ENCODE measurements at places on chromosomes 1 and 21.
A peak's percentile ranks its signal among the peaks of the same experiment; 100 is the strongest.

GRCh38 chr1:102191723-102192122 lies 195.0 kb upstream of the OLFM3 start:
- DNase-seq = peak; percentile 63

DNA sequence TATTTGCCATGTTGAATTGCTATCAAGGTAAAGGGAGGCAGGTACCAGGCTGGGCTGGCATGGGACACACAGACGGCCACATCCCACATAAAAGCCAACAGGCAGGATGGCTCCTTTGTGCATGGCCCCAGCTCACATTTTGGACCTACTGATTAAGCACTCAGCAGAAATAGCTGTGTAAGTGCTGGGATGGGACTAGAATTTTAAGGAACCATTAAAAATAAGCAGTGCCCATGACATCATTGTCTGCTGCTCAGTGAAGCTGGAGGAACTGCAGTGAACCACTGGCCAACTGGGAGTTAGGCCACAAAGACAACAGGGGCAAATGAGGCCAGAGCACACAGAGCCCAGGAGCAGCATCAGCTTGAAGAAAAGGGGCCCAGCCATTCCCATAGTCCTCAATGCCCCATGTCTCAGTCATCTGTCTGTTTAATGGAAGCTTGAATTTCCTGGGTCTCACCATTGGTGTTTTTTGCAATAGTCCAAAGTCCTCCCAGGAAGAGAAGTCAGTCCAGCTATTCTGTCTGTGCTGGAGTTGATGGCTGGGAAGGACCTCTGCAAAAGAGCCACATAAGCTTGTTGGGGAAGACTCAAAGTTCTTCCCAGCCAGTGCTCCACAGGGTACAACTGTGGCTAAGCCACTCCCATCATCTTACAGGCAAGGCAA lies 45.3 kb upstream of the TNR start:
- no peak for DNase-seq

DNA sequence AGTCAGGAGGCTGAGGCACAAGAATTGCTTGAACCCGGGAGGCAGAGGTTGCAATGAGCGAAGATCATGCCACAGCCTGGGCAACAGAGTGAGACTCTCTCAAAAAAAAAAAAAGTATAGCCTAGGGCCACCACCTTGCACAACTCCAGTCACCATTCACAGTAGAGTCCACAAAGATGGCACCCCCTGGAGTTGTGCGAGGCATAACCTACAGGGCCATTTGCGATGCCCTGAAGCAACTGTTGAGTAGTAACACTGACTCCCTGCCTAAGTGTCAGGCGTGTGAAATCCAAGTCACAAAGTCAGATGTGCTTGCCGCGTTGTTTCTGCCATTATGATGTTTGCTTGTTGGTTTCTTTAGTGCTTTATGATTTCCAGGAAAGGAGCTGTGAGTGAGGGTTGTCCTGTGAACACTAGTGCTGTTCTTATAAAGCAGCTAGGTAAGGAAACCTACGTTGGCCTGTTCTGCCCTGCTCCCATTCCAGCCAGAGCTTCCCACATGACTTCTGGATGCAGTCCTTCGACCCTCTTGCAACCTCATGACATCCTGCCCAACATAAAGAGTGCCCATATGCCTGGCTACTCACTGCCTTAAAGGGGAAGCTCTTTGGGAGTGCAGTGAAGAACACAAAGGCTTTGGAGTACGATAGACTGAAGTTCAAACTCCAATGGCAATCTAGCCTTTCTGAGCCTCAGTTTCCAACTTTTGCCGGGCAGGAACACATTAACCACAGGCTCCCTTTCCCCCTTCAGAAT lies 29.8 kb downstream of the FHAD1 start:
- no peak for DNase-seq

DNA sequence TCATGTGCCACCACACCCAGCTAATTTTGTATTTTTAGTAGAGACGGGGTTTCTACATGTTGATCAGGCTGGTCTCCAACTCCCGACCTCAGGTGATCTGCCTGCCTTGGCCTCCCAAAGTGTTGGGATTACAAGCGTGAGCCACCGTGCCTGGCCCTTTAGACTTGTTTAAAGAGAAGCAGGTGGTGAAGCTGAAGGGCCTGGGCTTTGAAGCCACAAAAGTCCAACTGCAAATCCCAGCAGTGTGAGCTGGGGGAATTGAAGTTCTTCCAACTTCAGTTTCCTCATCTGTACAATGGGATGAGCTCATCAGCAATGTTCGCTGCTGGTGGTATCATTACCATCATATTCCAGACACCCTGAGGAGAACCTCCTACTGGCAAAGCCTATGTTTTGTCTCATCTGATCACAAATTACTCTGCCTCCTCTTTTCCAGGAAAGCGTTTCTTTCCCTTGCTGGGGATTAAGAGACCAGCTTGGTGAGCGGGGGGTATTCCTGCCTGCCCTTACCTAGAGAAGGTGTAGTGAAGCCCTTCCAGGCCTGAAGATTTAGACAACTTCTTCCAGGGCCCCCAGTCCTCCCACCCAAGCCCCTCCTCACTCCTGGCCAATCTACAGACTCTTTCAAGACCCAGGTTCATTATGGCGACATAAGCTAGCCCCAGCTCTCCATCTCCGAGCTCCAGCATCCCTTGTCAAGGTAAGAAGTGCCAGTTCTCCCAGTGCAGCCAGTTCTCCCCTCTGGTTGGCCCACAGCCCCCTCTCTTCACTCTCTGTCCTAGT lies 2.4 kb upstream of the SHISA4 start:
- peak; percentile 31 for DNase-seq

DNA sequence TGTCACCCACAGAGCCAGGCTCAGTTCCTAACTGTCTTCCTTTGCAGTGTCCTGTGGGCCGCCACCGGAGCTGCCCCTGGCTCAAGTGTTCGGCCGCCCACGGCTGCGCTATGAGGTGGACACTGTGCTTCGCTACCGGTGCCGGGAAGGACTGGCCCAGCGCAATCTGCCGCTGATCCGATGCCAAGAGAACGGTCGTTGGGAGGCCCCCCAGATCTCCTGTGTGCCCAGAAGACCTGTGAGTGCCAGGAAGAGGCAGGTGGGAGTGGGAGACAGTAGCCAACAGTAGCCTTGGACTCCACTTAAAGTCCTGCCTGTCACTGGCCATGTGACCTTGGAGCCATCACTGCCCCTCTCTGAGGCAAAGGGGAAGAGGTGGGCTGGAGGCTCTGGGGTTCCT lies 16.6 kb downstream of the BCAN start:
- DNase-seq = no peak

GRCh38 chr1:24901791-24902470 lies 28.1 kb downstream of the RUNX3 start:
- DNase-seq = no peak
